ENCODE measurements at places on chromosomes 5 and 9.

DNA sequence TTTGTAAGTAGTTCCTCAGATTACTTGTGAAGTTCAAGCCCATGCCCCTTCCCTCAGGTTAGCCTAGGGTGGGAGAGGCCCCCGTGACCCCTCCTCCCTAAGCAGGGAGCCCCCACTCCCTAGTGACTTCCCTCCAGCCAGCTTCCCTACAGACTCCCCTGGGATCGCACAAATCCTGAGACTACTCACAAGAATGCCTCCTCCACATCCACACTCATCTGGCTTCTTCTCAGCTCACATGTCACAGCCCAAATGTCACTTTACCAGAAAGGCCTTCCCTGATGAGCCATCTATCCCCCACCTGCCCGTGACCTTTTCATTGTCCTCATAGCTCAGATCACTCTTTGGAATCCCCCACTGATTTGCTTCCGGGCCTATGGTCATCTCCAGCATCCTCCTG is 96.7 kb upstream of the ARAP3 start:
- no peak for DNase-seq

DNA sequence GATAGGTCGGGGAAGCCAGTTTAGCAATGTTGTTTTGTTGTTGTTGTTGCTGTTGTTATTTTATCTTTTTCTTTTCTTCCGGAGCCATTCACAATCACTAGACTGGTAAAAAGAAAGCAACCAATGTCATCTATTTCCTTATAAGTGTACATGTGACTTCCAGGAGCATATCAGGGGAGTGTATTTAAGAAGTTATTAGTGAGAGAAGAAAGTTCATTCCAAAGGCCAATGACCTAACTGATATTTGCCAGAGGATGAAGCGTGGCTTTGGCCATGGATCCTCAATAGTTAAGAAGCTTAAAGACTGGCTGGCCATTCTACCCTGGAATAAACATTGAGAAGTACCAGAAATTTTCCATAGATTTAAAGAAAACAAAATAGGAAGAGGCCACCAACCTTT is 341.4 kb upstream of the RFX3 start:
- no peak for DNase-seq

DNA sequence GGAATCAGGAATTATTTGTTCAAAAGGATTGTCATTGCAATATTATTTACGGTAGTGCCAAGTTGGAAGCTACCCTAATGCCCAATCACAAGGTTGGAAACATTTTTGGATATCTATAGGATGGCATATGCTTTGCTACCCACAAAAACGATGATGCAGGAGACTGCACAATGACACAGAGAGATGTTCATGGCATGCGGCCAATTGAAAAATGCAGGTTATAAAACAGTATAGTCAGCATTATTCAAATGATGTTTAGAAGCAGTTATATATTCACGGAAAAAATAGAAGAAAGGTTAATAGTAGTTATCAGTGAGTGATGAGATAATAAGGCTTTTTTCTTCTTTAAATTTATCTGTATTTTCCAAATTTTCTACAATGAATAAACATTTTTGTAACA is 5.9 kb upstream of the ACSL6 start:
- DNase-seq, result no peak

DNA sequence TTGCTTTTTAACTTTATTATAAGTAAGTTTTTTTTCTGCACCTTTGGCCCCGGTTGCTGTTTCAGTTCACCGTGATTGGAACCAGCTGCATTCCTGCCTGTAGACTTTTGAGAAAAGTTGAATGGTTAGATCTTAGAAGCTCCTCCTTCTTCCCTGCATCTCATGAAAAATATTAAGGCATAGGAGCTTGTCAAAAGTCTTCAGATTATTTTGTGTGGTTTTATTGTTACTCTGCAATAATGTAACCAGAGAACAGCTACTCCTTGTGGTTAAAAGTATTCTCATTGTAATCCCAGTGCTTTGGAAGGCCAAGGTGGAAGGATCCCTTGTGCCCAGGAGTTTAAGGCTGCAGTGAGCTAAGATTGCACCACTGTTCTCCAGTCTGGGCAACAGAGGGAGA is 3.3 kb upstream of the SLC2A8 start:
- no peak for DNase-seq

DNA sequence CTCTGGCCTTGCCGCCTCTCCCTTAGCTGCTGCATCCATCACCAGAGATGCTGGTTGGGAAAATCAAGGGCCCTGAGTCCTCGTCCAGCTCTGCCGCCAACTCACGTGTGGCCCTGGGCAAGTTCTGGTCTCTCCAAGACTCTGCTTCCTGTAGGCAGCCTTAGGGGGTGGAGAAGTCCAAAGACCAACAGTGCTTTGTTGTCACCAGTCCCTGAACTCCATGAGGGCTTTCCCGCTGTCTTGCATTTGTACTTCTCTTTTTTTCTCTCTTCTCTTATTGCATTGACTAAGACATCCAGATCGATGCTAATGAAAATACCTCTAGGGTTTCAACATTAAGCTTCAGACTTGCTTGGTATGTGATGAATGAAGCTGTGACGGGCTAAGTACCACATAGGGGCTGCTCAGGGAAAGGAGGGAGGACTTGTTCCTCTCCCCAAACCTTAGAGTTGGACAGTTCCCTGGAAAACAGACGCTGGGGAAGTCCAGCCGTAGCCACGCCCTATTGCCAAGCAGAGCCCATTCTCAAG is 63.7 kb upstream of the STXBP1 start:
- DNase-seq, result no peak

- DNase-seq, result no peak
These were observed 403.9 kb downstream of the CDH18 start for GRCh38 chr5:19584131-19584530.

DNA sequence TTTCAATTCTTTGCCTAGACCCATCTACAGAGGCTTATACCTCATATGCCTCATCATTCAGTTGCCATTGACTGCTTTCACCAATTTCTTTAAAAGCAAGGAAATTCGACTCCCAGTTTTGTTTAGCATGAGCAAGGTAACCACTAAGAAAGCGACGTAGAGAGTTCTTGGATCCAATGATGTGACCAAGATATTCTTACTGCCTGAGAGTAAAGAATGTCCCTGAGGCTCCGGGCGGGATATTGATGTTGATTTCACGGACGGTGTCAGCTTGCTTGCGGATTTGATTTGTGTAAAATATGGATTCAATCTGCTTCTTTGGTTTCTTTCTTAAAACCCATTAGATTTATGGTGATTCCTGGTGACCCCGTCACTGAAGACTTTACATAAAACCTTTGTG is 135.1 kb upstream of the ICE1 start:
- DNase-seq, result no peak

GRCh38 chr5:111813537-111813936 is 56.5 kb upstream of the NREP start:
- no peak for DNase-seq

- no peak for DNase-seq
These were observed 4.9 kb upstream of the AKNA start for GRCh38 chr9:114392749-114393112.

GRCh38 chr5:54862036-54862435 is 123.4 kb downstream of the ESM1 start:
- no peak for DNase-seq

- DNase-seq, result no peak
These were observed 34.8 kb upstream of the RICTOR start for GRCh38 chr5:39108987-39109386.

GRCh38 chr5:106849266-106849665 is 821.5 kb downstream of the EFNA5 start:
- DNase-seq, result no peak

GRCh38 chr9:33460854-33461253 is 12.9 kb downstream of the NOL6 start:
- DNase-seq, result no peak

- no peak for DNase-seq
These were observed 45.3 kb downstream of the CWC27 start for GRCh38 chr5:64814073-64814472.

GRCh38 chr9:10242255-10242654 is 370.5 kb downstream of the PTPRD start:
- DNase-seq, result no peak

- peak; percentile 36 for DNase-seq
These were observed 70.0 kb downstream of the SECISBP2 start for GRCh38 chr9:89388084-89388867.

- DNase-seq, result no peak
These were observed 1.2 kb downstream of the ARRDC1 start for GRCh38 chr9:137606734-137607138.

GRCh38 chr9:110521206-110521605 is 58.3 kb downstream of the SVEP1 start:
- DNase-seq, result no peak

DNA sequence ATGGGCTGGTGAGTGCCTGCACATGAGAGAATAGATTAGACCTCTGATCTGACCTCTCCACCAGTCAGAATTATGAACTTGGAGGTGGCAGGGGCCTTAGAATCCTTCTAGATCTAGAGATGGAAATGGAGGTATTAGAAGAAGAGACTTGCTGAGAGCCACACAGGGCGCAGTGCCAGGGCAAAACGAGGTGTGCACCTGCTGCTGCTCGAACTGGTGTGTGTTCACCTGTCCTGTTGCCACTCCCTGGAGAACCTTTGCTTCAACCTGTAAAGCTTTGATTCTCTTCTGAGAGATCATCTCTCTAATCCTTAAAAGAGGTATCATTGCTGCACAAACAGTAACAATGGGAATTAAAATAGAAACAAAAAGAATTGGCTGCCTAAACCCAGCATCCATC is 24.9 kb downstream of the FRMPD1 start:
- no peak for DNase-seq

- no peak for DNase-seq
These were observed 3.7 kb upstream of the DENND1A start for GRCh38 chr9:123933440-123934212.

GRCh38 chr5:94473936-94474335 is 144.5 kb downstream of the KIAA0825 start:
- DNase-seq, result peak; percentile 19

- DNase-seq, result no peak
These were observed 219.3 kb downstream of the SMARCA2 start for GRCh38 chr9:2234371-2234893.

- no peak for DNase-seq
These were observed 52.4 kb downstream of the ZNF354C start for GRCh38 chr5:179112469-179113142.

DNA sequence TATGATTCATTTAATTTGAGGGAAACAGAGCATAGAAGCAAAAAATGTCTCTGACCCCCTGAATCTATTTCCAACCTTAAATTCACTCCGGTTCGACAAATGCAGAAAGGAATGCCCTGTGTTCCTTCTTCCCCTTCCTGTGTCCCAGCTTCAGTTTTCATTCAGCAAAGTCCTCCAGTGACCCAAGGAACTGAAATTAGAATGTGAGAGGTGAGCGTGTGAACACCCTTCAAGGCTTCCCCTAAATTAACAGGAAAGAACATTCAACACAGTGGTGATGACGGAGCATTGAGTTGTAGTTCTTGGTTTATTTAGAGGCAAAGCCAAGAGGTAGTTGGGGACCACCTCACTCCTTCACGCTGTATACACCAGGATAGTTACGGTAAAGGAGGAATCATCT is 97.6 kb upstream of the CTSL start:
- DNase-seq, result no peak

DNA sequence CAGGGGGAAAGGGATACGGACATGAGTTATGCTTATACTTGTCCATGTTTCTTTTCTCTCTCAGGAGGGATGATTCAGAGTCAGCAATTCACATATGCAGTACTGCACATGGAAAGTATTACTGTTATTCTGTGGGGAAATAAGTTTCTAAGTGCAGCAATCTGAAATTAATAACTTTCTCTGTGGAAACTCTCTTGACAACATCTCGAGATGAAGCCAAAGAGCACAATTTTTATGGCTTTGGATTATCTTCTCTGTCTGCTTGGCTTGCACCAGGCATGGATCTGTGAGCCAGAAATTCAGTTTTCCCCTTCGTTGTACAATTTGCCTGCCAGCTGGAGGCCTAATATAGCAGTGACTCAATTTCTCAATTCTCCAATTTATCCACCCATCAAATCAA is 2.5 kb upstream of the NDFIP1 start:
- DNase-seq, result peak; percentile 82

DNA sequence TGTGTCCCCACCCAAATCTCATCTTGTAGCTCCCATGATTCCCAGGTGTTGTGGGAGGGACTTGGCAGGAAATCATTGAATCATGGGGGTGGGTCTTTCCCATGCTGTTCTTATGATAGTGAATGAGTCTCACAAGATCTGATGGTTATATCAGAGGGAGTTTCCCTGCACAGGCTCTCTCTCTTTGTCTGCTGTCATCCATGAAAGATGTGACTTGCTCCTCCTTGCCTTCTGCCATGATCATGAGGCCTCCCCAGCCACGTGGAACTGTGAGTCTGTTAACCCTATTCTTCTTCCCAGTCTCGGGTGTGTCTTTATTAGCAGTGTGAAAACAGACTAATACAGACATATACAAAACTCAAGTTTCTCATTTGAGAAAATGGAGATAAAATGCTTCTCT is 139.3 kb downstream of the FBXL7 start:
- DNase-seq, result no peak

- no peak for DNase-seq
These were observed 6.1 kb upstream of the TMEFF1 start for GRCh38 chr9:100466829-100467221.

- peak; percentile 99 for DNase-seq
These were observed at the start of gene SMARCA2 for GRCh38 chr9:2014696-2015580. TSS of gene SMARCA2 (plus strand) at chr9:2015347. CDS start at chr9:2029023, 13,676 bp downstream.

DNA sequence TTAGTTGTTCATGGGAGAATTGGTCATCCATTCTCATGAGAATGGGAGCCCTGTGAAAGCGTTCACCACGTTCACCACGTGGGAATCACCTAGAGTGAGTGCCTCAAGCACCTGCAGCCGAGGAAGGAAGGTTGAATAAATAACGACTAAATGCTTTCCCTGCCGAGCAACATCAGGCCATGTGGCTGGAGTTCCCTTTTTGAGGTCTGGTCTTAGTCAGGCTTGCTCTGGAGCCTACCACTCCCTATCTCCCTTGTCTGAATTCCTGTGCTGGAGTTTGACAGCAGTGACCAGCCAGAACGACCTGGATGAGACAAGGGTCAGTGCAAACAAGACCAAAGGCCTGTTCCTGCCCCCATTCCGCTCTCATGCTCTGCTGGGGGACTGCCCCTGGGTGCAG is 28.5 kb downstream of the KCNMB1 start:
- DNase-seq, result no peak

DNA sequence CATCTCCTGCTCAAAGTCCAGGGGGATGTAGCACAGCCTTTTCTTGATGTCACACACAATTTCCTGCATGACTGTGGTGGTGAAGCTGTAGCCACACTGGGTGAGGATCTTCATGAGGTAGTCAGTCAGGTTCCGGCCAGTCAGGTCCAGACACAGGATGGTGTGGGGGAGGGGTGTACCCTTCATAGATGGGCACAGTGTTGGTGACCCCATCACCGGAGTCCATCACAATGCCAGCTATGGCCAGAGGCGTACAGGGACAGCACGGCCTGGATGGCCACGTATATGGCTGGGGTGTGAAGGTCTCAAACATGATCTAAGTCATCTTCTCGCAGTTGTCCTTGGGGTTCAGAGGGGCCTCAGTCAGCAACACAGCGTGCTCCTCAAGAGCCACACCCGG is 19.7 kb upstream of the SPZ1 start:
- no peak for DNase-seq

GRCh38 chr9:114811301-114811700 is 5.5 kb upstream of the TNFSF15 start:
- DNase-seq, result no peak

- DNase-seq, result no peak
These were observed 2.4 kb downstream of the POLR3G start for GRCh38 chr5:90477073-90477472.

GRCh38 chr9:133958756-133959155 is 33.4 kb downstream of the VAV2 start:
- no peak for DNase-seq

GRCh38 chr5:81854485-81854884 is 103.6 kb upstream of the SSBP2 start:
- no peak for DNase-seq

- no peak for DNase-seq
These were observed 29.5 kb downstream of the PFDN1 start for GRCh38 chr5:140273401-140273877.

- no peak for DNase-seq
These were observed 134.8 kb downstream of the UGCG start for GRCh38 chr9:112031400-112031799.

All from hindlimb muscle (tissue), 1 donor.